ENCODE measurements at places on chromosomes 2 and 18.

- no peak for DNase-seq
Observed at GRCh38 chr2:16351137-16351536, 314.5 kb downstream of the CYRIA start.

DNA sequence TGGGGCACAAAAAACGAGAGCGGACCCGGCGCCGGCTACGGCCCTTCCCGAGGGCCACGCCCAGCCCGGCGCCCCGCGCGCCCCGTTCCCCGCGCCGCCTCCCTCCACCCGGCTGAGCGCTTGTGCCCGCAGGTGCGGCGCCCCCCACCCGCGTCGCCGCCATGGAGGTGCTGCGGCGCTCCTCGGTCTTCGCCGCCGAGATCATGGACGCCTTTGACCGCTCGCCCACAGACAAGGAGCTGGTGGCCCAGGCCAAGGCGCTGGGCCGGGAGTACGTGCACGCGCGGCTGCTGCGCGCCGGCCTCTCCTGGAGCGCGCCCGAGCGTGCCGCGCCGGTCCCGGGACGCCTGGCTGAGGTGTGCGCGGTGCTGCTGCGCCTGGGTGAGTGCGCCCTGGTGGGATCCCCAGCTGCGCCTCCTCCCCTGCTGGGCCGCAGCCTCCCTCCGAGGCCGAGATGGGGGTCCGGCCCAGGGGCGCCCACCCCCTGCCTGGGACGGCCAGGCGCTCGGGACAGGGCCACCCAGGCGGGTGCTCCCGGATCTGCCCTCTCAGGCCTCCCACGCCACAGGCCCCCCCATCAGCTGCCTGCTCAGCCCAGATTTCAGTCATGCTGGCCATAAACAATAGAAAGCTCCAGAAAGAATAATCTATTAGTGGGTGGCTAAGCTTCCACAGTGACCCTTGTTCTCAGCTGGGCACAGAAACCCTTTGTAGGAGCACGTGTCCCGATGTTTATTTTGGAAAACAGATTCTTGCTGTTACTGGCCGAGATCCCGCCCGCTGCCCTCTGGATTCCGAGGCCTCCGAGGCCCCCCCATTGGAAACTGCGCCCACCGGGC is 997 bp downstream of the BOK start:
- DNase-seq: no peak

- DNase-seq: no peak
Observed at GRCh38 chr18:64785686-64786085, 636.8 kb upstream of the LINC00305 start.

- no peak for DNase-seq
Observed at GRCh38 chr2:135132314-135132713, 80.2 kb downstream of the RAB3GAP1 start.

- DNase-seq: no peak
Observed at GRCh38 chr2:97651114-97651513, 5.3 kb downstream of the COX5B start.

DNA sequence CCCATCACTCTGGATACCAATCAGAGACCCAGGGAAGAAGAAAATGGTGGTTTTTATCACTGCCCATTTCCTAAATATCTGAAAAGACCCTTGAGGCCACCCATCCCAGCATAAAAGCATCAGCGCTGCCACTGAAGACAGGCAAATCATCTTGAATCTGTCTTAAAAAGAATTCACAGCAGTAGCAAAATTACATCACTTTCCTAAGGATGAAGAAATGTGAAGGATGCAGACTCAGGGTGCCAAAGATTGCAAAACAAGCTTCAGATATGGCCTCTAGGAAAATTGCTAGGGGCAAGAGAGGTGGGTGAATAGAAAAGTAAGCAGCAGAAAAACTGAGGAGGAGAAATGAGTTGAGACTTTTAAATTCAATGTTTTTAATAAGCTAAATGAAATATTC is 70.0 kb downstream of the SLC25A12 start:
- no peak for DNase-seq

All from stimulated activated CD4-positive, alpha-beta T cell treated with anti-CD3 and anti-CD28 coated beads, Interleukin-1b, Interleukin-23, amount 100 ng/mL, for 1 hour (primary cell).